Right hindlimb (tissue), 1 donor: ENCODE measurements at places on chromosomes 11 and 22.

GRCh38 chr11:116693593-116694348 is 79.0 kb downstream of the BUD13 start:
- DNase-seq = no peak

GRCh38 chr11:109343242-109343641 is 78.7 kb upstream of the C11orf87 start:
- DNase-seq = no peak

DNA sequence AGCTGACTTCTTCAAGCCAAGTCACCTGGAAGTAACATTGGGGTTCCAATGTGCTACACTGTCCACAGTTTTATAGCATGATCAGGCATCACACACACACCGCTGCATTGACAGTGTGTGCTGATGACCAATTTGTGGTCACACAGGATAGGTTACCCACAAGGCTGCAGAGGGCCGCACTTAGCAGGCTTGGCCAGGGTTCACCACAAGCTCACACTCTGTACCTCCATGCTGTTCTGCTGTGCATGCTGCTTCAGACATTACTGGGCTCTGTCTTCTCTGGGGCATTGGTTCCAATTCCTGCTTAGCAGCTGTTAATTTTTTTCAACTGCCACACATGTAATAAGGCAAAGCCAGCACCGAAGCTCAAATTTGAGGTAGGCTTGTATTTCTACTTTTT is 11.0 kb upstream of the NRIP3 start:
- no peak for DNase-seq

- no peak for DNase-seq
Measured at GRCh38 chr11:69537855-69538640, 56.6 kb downstream of the LINC01488 start.

- no peak for DNase-seq
Measured at GRCh38 chr11:1254733-1255132, 31.9 kb downstream of the MUC5B start.
